Activated T-cell treated with anti-CD3 and anti-CD28 coated beads, Interleukin-2, amount 50 U/mL, for 72 hours (primary cell): ENCODE measurements at places on chromosomes 1 and 21.

DNA sequence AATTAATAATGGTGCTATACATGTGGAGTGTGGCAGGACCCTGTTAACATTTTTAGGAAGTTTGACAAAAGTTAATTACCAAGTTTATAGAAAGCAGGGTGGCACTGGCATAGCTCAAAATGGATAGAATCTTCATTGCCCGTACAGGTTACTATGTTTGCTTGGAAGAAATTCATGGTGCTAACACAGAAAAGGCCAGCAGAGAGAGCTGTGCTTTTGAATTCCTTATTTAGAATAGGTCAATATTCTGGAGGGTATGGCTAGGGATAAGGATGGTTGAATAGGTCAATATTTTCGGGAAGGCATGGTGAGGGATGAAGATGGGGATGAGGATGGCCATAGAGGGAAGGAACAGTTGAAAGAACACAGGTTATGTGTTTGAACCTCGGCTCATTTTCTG lies 345.1 kb downstream of the LMO4 start:
- H3K4me3 ChIP-seq: no peak overlapping the region
- no peaks in the 10 kb centered on the region for H3K4me1 ChIP-seq
- no peak overlapping the region for H3K27ac ChIP-seq
- DNase-seq: no peak
- H3K27me3 ChIP-seq: no peaks in the 10 kb centered on the region

GRCh38 chr1:153428791-153429190 lies 12.5 kb downstream of the S100A7A start:
- no peak overlapping the region for H3K27ac ChIP-seq
- H3K27me3 ChIP-seq: peaks cover 7% of the 10 kb centered on the region
- no peaks in the 10 kb centered on the region for H3K4me1 ChIP-seq
- no peak for DNase-seq

- no peak overlapping the region for H3K4me3 ChIP-seq
- no peak for DNase-seq
- no peak overlapping the region for H3K27ac ChIP-seq
- H3K36me3 ChIP-seq: peaks cover 2% of the 10 kb centered on the region
- no peaks in the 10 kb centered on the region for H3K27me3 ChIP-seq
Observed at GRCh38 chr1:14350197-14350596, 248.3 kb upstream of the KAZN start.

DNA sequence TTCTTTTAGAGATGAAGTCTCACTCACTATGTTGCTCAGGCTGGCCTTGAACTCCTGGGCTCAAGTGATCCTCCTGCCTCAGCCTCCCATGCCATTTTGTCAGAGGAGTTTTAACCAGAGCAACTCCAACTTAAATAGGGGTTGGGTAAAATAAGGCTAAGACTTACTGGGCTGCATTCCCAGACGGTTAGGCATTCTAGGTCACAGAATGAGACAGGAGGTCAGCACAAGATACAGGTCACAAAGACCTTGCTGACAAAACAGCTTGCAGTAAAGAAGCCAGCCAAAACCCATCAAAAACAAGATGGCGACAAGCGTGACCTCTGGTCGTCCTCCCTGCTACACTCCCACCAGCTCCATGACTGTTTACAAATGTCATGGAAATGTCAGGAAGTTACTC lies 5.7 kb upstream of the DNAH14 start:
- no peak overlapping the region for H3K4me3 ChIP-seq
- no peaks in the 10 kb centered on the region for H3K36me3 ChIP-seq
- H3K27ac ChIP-seq: no peak overlapping the region
- H3K27me3 ChIP-seq: peaks cover 7% of the 10 kb centered on the region
- no peaks in the 10 kb centered on the region for H3K4me1 ChIP-seq

DNA sequence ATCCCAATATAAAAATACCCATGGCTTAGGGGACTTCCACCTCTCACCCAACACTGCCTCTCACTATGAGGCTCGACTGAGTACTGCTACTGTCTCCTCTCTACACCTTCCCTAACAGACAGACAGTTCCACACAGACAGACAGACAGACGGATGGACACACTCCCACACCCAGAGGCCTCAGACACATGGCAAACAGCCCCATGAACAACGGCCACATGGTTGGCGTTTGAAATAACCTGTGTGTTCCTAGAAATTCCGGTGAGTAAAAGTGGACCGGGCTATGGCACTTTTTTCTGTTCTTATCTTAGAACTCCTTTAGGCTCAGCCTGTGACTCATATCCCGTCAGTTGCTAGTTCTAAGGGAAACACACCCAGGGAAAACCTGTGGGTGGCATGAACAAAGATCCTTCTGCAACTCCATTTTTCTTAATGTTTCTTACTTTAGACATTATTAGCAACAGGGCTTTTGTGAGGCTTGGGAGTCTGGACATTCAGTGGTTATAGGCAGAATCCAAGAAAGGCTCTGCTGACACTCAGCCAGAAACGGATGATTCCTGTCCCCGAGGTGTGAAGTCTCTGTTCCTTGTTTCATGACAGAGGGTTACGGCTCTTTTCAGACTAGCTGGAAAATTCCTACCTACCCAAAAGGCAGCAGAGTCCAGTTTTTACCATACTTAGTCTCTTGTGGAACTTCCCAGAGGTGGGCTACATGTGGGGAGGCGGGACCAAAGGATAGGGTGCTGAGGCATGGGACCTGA lies 90.5 kb upstream of the TLR5 start:
- peak overlapping the region; percentile 2 for H3K4me3 ChIP-seq
- H3K4me1 ChIP-seq: peaks cover 75% of the 10 kb centered on the region
- H3K27ac ChIP-seq: no peak overlapping the region
- H3K36me3 ChIP-seq: peaks cover 1% of the 10 kb centered on the region
